Cardiac muscle cell (in vitro differentiated cells and primary cell): ENCODE measurements at places on chromosomes 6 and 20.

- no peak for DNase-seq
These were observed 128.3 kb upstream of the MAP3K7 start for GRCh38 chr6:90715093-90715655.

DNA sequence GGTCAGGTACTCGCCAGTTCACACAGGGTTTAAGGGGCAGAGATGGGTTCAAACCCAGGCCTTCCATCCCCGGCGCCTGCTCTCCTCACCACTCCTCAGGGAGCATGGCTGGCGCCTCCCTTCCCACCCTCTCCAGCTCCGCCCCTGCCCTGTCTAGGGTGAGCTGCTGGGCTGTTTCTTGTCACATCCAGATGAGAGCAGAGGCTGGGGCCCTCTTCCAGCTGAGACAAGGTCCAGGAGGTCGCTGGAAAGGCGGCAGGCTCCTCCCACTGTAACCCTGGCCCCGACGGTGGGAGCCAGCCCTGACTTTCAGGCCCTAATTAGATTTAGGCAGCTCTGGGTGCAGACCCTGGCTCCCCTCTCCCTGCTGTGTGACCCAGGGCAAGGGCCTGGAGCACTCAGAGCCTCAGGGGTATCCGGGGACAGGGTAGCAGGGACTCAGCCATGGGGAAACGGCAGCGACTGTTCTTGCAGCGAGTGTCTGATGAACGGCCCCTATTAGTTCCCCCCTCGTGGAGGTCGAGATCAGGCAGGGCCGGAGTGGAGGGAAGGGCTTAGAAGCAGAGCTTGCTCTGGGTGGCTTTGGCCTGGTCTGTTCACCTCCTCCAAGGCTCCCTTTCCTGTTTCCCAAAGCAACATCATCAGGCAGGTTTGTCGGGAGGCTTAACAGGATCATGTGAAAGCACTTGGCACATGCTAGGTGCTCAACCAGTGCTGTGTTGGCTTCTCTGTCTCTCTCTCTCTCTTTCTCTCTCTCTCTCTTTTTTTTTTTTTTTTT lies 33.4 kb downstream of the SNAI1 start:
- DNase-seq = no peak

GRCh38 chr6:53347250-53347920 lies 1.4 kb downstream of the ELOVL5 start:
- peak; percentile 48 for DNase-seq

- no peak for DNase-seq
These were observed 97.3 kb upstream of the NHSL1 start for GRCh38 chr6:138596591-138596990.
